ENCODE measurements at places on chromosomes 1 and 21. TPM values are rescaled to one million over a fixed set of nuclear protein-coding genes. Genes with fewer than 3 reads are reported as not detected.
A peak's percentile ranks its signal among the peaks of the same experiment; 100 is the strongest.

DNA sequence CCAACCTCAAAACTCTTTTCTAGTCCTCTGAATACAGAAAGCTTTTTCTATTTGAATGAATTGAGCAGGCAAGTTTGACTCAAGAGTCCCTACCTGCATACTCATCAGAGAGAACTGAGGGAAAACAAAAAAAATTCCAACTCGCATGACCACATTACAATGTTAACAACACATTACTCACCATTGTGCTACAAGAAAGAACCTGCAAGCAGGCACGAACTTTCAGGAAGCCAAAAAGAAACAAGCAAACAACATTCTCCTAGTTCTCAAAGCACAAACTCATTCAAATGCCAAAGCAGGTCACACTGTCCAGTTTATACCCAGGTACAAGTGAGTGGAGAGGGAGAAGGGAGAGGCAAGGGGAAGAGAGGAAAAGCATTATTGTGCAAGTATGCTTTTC lies 14.6 kb downstream of the OTUD7B start:
- H3K27me3 ChIP-seq: no peaks in the 10 kb centered on the region
- peak overlapping the region; percentile 76 for H3K27ac ChIP-seq
- DNase-seq: no peak
- no peaks in the 10 kb centered on the region for H3K4me1 ChIP-seq

MROH9 gene
- not detected for total RNA-seq

DNA sequence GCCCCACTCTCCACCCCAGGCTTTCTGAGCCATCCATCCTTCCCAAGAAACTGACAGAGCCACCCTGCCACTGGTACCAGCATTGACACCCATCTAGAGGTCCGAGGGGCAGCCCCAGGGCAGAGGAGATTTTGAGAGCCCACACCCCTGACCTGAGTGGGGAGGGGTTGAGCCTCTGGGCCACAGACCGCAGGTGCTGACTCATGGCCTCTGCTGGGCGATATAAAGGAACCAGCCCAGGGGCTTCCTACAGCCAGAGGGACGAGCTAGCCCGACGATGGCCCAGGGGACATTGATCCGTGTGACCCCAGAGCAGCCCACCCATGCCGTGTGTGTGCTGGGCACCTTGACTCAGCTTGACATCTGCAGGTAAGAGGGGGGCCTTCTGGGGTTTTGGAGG lies at the start of gene PADI4:
Gene PADI4, plus strand, starts transcription at position 252 of the 400 bp plus-strand sequence. Its CDS starts 26 bp downstream, at position 278.
- no peaks in the 10 kb centered on the region for H3K36me3 ChIP-seq
- DNase-seq: no peak

DNA sequence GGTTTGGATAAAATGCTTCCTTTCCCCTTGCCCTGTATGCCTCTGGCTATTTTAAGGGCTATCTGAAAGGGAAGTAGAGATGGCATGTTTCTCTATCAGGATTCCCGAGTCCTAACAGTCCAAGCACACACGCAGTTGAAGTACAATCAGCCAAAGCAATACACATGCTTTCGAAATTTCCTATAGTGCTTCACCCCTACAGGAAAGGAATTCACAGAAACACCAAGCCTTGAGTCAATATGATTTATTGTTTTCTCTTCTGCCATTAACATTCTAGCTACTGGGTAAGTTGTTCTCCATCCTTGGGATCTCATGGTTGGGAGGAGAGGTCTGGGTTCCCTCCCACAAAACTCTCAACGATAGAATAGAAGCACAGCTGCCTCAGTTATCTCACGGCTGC lies 8.7 kb downstream of the ITLN1 start:
- no peaks in the 10 kb centered on the region for H3K36me3 ChIP-seq
- H3K4me3 ChIP-seq: no peak overlapping the region
- H3K4me1 ChIP-seq: no peaks in the 10 kb centered on the region
- no peak for DNase-seq
- no peaks in the 10 kb centered on the region for H3K27me3 ChIP-seq

GRCh38 chr1:78155121-78155520 lies 109.4 kb downstream of the GIPC2 start:
- peak; percentile 78 for DNase-seq
- peaks cover 2% of the 10 kb centered on the region for H3K36me3 ChIP-seq
- H3K4me3 ChIP-seq: no peak overlapping the region
- peaks cover 2% of the 10 kb centered on the region for H3K4me1 ChIP-seq
- no peak overlapping the region for H3K27ac ChIP-seq

- peaks cover 93% of the 10 kb centered on the region for H3K36me3 ChIP-seq
- no peak for DNase-seq
- no peak overlapping the region for H3K4me3 ChIP-seq
- no peaks in the 10 kb centered on the region for H3K27me3 ChIP-seq
- no peak overlapping the region for H3K27ac ChIP-seq
These were observed 36.0 kb downstream of the CNIH4 start for GRCh38 chr1:224392411-224393249.

Data from H9 (cell line).